Nucleus accumbens (tissue), 56 donors: ENCODE measurements at places on chromosomes 1 and 21.

DNA sequence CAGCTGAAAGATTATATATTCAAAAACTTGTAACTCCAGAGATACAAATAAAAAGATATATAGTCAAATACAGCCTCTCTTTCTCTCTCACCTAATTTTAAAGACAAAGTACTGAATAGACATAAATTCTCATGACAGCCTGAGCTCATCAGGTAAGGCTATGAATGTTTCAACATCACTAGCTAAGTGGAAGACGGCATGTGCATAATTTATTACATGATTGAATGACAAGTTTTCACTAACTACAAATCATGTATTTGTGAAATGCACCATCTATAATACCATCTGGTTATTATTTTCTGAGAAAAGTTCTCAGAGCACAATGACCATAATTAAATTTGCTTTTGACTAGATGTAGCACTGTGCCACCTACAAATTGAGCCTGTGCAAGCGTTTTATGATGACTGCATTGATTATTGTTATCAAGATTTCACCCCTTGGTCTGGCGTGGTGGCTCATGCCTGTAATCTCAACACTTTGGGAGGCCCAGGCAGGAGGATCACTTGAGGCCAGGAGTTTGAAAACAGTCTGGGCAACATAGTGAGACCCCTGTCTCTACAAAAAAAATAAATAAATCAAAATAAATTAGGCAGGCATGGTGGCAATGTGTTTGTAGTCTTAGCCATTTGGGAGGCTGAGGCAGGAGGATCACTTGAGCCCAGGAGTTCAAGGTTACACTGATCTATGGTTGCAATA lies 128.2 kb downstream of the APP start:
- DNase-seq = no peak

GRCh38 chr1:94301186-94301585 lies 63.8 kb upstream of the ARHGAP29 start:
- DNase-seq = no peak

DNA sequence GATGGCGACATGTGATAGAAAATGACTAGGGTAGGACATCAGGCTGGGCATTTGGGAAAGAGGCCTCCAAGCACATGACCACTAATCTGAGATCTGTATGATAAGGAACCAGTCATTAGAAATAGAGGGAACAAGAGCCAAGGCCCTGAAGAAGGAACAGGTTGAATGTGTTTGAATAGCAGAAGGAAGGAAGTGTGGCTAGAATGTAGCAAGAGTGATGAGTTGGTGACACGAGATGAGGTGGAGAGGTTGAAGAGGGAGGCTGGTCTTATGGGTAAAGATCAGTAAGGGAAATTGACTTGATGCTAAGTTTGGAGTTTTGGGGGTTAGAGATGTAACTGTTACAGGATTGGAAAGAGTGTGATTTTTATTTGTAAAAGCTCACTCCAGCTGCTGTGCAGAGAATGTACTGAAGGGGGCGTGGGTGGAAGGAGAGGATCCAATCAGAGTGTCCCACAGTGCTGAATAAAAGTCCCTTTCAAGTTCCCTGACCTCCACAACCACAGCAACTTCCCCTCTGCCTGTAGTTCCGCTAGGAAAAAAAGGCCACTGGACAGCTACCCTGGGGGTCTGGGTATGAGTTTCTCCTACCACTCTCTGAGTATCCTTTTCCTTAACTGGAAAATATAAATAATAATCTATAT lies 295.0 kb downstream of the OMA1 start:
- DNase-seq = no peak

DNA sequence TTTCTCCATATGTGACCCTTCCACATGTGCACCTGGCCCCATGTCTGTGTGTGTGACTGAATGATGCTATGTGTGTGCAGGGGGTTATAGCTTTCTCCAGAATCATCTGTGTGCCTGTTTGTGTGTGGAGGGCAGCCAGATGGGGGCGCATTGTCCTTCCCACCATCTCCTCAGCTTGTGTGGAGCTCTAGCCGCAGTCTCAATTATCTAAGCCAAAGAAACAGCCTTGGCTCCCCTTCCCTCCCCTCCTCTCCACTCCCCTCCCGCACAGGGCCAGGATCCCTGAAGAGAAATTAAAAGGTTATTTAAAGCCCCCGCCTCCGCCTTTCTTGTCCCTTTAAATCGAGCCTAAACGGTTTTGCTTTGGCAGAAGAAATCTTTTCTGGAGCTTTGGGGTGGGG lies 1.8 kb upstream of the DMBX1 start:
- DNase-seq = no peak

- DNase-seq = no peak
These were observed 559.8 kb upstream of the USP24 start for GRCh38 chr1:55775007-55775406.

GRCh38 chr21:14900611-14901010 lies 164.2 kb downstream of the NRIP1 start:
- no peak for DNase-seq

DNA sequence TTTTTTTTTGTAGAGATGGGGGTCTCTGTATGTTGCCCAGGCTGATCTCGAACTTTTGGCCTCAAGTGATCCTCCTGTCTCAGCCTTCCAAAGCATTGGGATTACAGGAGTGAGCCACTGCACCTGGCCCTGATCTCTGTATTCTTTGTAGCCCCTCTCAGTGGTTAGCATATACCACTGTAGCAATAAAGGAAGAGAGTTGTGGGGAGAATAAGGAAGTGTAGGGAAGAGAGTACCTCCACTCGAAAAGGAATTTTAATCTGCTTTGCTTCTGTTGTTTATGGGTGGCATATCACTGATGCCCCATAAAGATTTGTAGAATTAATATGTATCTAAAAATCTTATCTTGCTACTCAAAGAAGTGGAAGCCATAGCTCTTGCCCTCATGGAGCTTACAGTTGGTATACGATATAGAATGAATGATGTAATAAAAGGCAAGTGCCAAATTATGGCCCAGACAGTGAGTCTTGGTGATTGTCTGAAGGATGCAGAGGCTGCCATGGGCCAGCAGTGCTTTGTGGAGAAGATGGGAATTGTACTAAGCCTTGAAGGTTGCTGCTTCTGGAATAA lies 96.0 kb downstream of the CLIC6 start:
- no peak for DNase-seq

DNA sequence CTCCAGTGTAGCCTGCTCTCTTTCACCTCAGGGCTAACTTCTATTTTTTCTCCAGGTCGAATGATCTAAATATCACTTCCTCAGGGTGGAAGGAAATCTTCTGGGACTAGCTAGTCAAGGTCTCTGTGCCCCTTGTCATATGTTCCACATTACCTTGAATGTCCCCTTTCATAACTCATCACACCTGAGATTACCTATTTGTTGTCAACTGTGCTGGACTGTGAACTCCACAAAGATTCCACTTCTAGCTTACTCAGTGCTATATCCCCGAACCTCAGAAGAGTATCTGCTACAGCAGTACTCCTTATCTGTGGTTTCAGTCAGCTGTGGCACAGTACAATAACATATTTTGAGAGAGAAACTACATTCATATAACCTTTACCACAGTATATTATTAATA lies 14.6 kb upstream of the SYNJ1 start:
- DNase-seq = no peak

GRCh38 chr1:234507626-234508387 lies 28.8 kb upstream of the TARBP1 start:
- no peak for DNase-seq
